H9 (cell line): ENCODE measurements at places on chromosomes 16 and 17. TPM values are rescaled to one million over a fixed set of nuclear protein-coding genes. Genes with fewer than 3 reads are reported as not detected.

The TLCD1 gene
- 46.4 and 50.7 TPM in 2 replicates for total RNA-seq

The COPRS gene
- 42.6 and 43.8 TPM in 2 replicates for total RNA-seq

The CAVIN1 gene
- total RNA-seq, result 65.2 and 70.0 TPM in 2 replicates

The CD300LG gene
- not detected in 2 replicates for total RNA-seq

The BAIAP3 gene
- total RNA-seq, result 5.9 and 6.8 TPM in 2 replicates

The SRL gene
- total RNA-seq, result not detected in 2 replicates

The DLG4 gene
- 38.2 and 38.3 TPM in 2 replicates for total RNA-seq

The ITGAX gene
- 0.15 and 0.28 TPM in 2 replicates for total RNA-seq

The CLDN9 gene
- 1.3 and 1.5 TPM in 2 replicates for total RNA-seq

The MYH2 gene
- total RNA-seq, result 0.68 and 0.90 TPM in 2 replicates

The RBFOX1 gene
- 2.0 and 2.1 TPM in 2 replicates for total RNA-seq

The ST6GALNAC2 gene
- 0.37 and 0.46 TPM in 2 replicates for total RNA-seq

The TMEM238L gene
- not detected in 2 replicates for total RNA-seq

The CD300LB gene
- not detected in 2 replicates for total RNA-seq

The KRT9 gene
- not detected in 2 replicates for total RNA-seq

The GPR179 gene
- total RNA-seq, result not detected in 2 replicates

The C16orf87 gene
- total RNA-seq, result 16.7 and 18.2 TPM in 2 replicates

The MIS12 gene
- total RNA-seq, result 28.6 and 30.7 TPM in 2 replicates

The CCL23 gene
- total RNA-seq, result not detected in 2 replicates

The FBXW10 gene
- not detected in 2 replicates for total RNA-seq

The C1QTNF8 gene
- total RNA-seq, result not detected in 2 replicates

The WNT9B gene
- total RNA-seq, result 0.70 and 0.77 TPM in 2 replicates
